ENCODE measurements at places on chromosomes 2 and 18. TPM values are rescaled to one million over a fixed set of nuclear protein-coding genes. Genes with fewer than 3 reads are reported as not detected.

DNA sequence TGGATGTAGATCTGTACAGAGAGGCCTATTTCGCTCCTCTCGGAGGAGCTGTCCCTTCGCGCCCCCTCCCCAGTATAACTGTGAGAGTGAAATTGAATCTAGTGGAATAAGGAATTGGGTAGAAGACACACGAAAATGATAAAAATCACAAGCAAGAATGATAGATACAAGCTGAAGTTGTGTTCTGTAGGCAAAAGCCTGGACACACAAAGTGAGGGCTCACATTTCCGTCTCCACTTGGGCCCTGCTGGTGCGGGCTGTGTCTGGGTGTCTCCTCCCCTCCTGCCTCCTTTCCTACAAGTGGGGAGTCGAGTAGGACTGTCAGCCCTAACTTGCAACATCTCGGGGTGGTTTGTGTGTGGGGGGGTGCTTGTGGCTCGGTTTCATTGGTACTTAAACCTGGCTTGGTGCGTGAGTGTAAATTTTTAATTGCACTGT is 457 bp upstream of the SP9 start:
- DNase-seq = peak; percentile 22

DNA sequence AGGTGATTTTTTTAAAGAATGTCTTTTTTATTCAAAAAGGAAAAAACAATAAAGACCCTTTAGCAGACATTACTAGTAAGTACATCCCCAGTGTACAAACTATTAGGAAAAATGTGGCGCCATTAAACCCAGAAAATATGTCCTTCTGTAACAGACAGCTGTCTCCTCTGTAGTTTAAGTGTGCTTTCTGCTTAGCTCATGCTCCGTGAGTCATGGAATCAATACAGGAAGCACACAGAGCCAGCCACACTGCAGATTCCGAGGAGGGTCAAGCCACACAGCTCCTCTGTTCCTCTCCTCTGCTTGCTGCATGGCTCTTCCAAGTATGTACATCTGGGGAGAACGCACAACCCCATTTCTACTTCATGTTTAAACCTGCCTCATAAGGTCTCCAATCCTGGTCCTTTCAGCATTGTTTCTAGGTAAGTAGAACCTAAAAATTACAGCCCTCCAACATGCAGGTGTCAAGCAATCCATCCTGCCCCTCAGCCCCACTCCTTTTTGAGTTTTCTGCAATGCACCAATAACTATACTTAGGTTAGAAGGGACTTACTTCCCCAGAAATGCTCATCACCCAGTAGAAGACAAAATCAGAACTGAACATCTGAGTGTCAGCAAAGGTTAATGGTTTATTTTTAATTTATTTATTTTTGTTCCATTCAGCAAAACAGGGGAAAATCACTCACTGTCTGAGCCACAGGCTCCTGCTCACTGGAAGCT is 37.5 kb downstream of the ACVR1 start:
- peak; percentile 80 for DNase-seq

- DNase-seq = no peak
These were observed 19.8 kb downstream of the TTR start for GRCh38 chr18:31611511-31611910.

DNA sequence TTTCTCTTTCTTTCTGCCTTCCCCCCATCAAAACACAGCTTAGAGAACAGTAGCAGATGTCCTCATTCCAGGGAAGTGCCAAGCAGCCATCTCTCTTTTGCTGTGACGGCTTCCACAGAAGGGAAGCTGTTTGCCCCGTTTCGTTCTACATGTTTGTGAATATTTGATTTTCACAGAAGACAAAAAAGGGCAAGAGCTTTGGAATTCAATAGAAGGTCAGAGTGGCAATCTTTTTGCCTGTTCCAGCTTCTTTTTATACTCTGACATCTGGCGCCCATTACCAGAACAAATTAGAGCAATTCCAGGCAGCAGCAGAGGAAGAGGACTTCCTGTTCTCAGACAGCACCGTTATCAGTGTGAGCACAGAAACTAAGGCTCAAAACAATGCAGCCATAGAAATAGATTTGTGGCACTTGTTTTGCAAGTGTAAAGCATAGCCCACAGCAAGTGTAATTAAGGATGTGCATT is 79.0 kb upstream of the CDH19 start:
- DNase-seq = peak; percentile 10

DNA sequence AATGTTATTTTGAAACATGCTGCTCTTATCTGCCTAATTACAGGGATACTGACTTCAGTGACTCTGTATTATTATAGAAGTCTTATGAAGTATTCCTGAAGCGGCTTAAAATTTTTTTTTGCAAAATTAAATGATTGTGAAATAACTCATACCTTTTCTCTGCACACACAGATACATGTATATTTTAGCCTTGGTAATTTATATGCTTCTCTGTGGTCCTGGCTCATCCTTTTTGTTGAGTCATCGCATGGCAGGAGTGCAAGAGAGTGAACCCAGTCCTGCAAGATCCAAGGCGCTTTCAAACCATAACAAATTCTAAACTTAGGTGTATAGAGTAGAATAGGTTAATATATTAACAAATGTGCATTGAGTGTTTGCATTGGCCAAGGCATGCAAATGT is 8.6 kb downstream of the CCNT2 start:
- no peak for DNase-seq

- DNase-seq = no peak
These were observed 167.9 kb downstream of the NCKAP5 start for GRCh38 chr2:133400411-133400810.

- no peak for DNase-seq
These were observed 53.9 kb downstream of the MYO7B start for GRCh38 chr2:127589358-127589757.

DNA sequence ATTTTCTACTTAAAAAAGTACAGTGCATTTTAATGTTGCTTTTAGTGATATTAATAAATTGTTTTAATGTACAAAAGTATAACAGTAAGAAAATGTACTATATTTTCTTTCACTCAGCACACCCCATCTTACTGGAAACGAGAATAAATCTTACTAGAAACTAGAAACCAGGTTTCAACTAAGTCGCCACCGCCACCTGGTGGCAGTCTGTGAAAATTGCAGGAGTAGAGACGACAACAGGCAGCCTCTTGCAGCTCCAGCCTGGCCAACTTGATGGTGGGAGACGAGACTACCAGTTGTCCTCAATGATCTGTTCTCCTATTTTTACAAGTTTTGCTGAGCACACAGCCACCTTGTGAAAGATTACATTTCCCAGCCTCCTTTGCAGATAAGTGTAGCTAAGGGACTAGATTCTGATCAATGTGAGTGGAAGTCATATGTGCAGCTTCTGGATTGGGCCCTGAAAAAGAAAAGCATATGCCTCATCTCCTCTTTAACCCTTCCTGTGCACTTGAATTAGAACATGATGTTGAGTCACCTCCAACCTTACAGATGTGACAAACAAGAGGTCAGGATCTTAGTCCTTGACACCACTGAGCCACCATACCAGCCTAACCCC is 8.7 kb downstream of the OTOF start:
- DNase-seq = no peak

- DNase-seq = no peak
These were observed 25.1 kb upstream of the SGPP2 start for GRCh38 chr2:222399038-222399783.

- DNase-seq = no peak
These were observed 78.9 kb downstream of the CD8B2 start for GRCh38 chr2:106566050-106566449.

MEP1B gene
- total RNA-seq = not detected

DNA sequence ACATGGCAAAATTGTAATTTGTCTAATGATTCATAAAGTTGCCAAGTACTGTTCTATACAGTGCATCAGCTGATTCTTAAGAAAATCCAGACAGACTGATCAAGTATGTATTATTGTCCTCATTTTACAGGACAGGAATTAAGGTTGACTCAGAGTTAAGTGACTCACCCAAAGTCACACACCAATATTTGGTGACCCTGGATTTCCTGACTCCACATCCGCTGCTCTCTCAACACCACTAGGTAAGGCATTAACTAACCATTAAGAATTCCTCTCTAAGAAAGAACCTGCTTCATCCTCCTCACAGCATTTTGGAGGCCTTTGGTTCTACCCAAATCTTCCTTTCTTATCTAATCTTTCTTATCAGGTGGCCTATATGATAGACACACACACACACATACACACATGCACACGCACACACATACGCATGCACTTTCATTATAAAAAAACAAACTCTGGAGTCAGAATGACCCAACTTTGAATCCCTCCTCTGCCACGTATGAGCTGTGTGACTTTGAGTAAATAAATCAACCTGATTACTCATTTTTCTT is 150.8 kb downstream of the ANKRD44 start:
- DNase-seq = no peak

TEX44 gene
- total RNA-seq = not detected

DNA sequence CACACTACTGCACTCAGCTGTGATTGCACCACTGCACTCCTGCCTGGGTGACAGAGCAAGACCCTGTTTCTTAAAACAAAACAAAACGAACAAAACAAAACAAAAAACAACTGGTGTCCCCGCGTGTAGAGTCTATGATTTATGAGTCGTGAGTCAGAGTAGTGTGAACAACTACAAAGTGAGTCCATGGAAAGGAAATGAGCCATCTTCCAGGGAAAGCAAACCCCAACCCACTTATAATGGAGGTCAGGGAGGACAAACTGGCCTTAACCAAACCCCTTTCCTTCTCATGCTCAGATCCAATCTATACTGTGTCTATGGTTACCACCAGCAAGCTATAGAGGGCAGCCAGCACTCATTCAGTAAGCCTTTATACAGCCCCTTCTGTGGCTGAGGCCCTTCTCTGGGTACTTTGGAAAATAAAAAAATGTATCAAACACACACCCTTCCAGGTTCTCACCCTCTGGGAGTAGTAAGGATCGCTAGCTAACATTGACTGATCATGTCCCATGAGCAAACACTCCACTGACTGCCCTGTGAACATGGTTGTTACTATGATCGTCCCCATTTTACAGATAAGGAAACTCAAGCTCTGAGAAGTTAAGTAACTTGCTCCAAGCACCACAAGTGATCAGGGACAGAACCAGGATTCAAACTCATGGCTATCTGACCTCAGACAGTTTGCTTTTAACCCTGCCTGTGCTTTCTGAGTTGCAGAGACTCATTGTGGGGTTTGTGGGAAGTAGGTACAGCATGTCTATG is 24.7 kb upstream of the COLEC12 start:
- DNase-seq = peak; percentile 49

HJURP gene
- 4.1 TPM for total RNA-seq

ASB18 gene
- total RNA-seq = not detected

PLA2R1 gene
- total RNA-seq = 13.5 TPM

GRCh38 chr2:176692533-176692932 is 423.3 kb downstream of the MTX2 start:
- DNase-seq = no peak

TUBB8B gene
- total RNA-seq = not detected

HOXD12 gene
- total RNA-seq = not detected

DNA sequence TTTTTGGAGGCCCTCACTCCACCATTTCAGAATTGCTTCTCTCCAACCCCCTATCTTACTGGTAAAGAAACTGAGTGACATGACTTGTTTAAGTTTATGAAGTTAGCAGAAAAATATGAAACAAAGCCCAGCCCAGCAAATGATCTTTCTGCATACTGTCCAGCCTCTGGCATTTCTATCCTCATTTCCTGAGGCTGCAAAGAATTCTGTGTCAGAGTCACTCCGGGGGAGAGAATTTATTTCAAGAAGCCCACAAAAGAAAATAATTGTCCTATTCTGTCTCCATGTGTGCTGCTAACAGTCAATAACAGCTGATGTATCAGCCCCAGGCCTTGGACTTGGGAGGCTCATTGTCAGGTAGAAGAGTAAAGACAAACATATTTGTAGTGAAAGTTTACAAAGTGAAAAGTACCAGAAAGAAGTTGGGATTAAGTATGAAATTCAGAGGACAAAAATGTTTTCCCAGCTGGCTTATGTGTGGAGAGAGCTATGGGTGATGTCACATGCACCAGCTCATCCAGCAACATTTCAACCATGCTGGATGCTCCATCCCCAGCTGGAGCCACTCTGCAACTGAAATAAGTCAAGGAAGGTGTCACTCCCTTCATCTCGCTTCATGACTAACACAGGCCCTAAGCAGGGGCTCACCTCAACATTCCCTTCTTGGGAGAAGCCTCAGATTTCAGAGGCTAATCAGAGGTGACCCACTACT is 42.3 kb downstream of the TRABD2A start:
- no peak for DNase-seq

FAP gene
- 6.7 TPM for total RNA-seq

KIAA2012 gene
- 5.3 TPM for total RNA-seq

IL18R1 gene
- total RNA-seq = 35.5 TPM

DNA sequence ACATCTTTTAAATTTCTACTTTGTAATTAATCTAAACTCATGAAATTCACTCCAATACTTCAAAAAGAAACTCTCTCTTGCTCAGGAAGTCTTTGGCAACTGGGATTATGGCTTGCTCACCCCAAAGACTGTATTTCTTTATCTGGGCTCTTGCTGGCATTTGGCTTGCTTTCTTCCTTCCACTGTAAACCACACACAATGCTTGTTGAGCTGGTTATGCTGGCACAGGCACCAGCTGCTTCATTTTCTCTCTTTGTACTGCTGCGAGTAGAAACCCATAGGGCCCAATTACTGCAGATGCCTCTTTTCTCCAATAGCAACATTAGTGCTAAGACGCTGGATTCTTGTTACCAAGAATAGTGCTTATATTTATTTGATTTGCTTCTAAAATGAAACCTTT is 51.4 kb downstream of the SLC38A11 start:
- DNase-seq = no peak

- no peak for DNase-seq
These were observed 6.7 kb downstream of the RAMP1 start for GRCh38 chr2:237866101-237866621.

CFC1 gene
- 9.1 TPM for total RNA-seq

APCDD1 gene
- 46.1 TPM for total RNA-seq

ANKRD30B gene
- not detected for total RNA-seq

CAD gene
- 42.0 TPM for total RNA-seq

- DNase-seq = no peak
These were observed 57.4 kb downstream of the FECH start for GRCh38 chr18:57529151-57529550.

SCYGR4 gene
- not detected for total RNA-seq

DNA sequence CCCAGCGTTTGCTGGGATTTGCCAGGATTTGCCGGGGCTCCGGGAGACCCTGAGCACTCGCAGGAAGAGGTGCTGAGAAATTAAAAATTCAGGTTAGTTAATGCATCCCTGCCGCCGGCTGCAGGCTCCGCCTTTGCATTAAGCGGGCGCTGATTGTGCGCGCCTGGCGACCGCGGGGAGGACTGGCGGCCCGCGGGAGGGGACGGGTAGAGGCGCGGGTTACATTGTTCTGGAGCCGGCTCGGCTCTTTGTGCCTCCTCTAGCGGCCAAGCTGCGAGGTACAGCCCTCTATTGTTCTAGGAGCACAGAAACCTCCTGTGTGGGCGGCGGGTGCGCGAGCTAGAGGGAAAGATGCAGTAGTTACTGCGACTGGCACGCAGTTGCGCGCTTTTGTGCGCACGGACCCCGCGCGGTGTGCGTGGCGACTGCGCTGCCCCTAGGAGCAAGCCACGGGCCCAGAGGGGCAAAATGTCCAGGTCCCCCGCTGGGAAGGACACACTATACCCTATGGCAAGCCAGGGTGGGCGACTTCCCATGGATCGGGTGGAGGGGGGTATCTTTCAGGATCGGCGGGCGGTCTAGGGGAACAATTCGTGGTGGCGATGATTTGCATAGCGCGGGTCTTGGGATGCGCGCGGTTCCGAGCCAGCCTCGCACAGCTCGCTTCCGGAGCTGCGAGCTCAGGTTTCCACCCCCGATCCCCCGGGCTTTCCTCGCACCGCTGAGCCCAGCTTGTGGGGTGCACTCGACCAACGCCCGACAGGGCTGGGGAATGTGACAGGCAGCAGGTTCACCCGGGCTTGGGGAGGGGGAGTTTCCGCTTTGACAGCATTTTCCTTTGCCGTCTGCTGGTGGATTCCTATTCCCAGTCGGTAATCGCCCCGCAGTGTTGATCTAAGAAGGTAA is 2.8 kb downstream of the ONECUT2 start:
- DNase-seq = peak; percentile 64
